Placental pericyte (primary cell): ENCODE measurements at places on chromosomes 5 and 9. TPM values are rescaled to one million over a fixed set of nuclear protein-coding genes. Genes with fewer than 3 reads are reported as not detected.

SCGB3A2 gene
- not detected in 2 replicates for total RNA-seq

MARCHF11 gene
- not detected in 2 replicates for total RNA-seq

PCDHGB1 gene
- total RNA-seq: 1.8 and 1.9 TPM in 2 replicates

DNAJB5 gene
- total RNA-seq: 11.6 and 22.3 TPM in 2 replicates
